Fibroblast of skin of right quadriceps (primary cell): ENCODE measurements at places on chromosomes 5 and 9.

DNA sequence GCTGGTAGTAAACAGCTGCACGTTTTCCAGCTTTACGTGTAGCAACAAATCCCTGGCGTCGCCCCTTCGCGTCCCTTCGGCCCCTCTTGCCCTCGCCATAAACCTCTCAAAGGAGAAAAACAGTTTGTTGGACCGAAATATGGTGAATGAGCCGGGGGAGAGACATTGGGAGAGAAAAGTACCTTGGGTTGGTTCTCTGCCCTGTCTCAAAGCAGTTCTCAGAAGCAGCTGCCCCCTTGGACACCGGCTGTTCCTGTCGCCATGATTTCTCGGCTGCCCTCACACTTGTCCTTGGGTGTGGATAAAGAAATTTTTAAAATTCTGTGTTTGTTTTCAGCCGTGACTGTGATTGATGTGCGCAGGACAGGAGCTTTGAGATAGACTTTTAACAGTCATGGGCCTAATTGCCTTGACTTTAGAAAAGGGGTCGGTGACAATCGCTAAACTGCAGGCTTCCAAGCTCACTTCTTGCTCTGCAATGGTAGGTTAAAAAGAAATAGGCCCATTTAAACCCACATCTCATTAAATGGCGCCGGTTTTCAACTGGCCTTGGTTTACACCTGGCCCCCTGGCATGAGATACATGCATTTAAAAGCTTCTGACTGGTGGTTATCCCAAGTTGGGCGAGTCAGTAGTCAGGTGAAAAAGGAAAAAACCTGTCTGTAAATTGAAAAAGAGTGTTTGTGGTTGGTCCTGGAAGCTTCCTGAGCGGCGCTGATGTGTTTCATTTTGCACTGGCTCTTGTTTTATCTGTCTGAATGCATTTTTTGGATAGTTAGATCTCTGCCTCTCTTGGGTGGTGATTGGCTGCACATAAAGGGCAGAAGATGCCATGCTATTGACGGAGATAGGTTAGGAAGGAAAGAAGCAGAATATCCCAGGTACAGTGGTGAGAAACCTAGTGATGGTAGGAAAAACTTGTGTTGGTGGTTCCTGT, 983 bp downstream of the RCL1 start:
- DNase-seq, result no peak

DNA sequence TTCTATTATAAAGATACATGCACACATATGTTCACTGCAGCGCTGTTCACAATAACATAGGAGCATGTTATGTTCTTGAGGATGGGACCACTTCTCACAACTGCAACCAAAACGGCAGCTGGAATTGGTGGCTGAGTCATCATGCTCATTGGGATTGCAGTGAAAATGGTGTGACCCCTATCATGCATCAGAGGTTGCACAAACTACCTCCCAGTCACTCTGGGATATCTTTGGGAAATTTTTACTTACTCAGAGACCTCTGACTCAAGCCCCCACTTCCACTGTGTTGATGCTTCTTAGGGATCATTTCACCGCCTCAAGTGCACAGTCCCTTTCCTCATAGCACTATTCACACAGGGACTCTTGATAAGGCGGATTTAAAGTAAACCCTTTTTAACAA, 474.1 kb downstream of the BNC2 start:
- peak; percentile 18 for DNase-seq

DNA sequence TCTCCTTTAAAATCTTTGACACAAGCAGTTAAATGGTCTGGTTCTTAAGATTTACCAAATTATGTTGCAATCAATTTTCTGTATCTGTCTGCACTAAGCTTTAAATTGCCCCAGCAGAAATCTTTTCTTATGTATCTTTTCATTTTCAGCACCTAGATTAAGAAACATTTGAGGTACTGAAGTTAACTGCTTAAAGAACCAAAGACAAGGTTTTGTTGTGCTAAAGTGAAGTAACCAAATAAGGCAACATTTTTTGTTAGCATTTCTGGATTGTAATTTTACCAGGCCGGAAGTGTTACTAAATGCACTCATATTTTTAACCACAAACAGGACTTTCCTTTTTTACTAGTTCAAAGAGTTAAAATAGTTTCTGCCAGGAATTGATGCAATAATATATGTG, 24.1 kb upstream of the MTAP start:
- peak; percentile 88 for DNase-seq

DNA sequence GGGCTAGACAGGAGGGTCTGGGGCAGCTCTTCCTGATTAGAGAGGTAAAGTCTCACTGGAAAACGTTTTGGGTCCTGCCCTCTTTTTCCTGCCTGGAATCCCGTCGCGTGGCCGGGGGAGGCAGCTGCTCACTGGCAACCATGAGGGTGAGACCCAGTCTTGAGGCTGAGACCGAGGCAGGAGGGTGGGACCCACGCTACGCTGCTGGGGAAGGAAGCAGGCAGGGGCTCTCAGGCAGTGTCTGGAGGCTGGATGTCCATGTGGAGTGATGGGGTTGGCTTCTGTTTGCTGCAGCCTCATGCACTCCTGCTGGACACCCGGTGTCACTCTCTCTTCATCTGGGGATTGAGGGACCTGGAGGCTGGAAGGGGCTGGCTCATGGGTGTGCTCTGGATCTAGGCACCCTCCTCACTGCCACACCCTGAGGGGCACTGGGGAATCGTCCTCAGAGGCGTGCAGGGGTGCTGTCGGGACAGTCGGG, 11.3 kb upstream of the SLC2A6 start:
- no peak for DNase-seq

GRCh38 chr5:31823472-31823871, 184.5 kb downstream of the PDZD2 start:
- no peak for DNase-seq

DNA sequence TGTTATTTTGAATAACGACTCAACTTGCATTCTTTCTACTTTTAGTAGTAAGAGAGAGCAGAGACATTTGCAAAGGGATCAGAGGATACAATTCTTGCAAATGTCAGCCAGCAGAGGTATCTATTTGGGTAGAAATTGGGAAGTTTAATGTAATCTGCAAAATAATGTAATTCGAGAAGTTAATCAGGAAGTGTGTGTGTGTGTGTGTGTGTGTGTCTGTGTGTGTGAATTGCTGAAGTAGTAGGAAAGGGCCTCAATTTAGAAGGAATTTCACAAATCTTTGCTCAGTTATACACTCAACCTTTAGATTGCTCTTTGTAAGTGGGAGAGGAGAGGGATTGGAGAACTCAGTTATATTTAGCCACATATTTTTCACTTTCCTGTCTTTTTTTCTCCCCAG, 11.0 kb upstream of the IFNA1 start:
- no peak for DNase-seq

DNA sequence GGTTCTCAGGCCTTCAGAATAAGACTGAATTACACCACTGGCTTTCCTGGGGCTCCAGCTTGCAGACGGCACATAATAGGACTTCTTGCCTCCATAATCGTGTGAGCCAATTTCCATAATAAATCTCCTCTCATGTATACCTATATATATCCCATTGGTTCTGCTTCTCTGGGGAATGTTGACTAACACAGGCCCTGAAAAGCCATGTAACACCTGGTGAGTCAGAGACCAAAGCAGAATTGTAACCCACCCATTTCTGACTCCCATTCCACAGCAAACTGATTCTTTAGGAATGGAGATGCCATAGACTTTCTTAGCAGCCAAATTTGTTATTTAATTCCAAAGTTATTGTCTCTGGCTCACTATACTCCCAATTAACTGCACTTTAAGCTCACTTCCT, 85.4 kb upstream of the AGXT2 start:
- peak; percentile 32 for DNase-seq

GRCh38 chr5:180330810-180331646, 22.1 kb downstream of the GFPT2 start:
- peak; percentile 96 for DNase-seq

- DNase-seq, result no peak
Observed at GRCh38 chr5:119521232-119521631, 68.9 kb downstream of the HSD17B4 start.

- no peak for DNase-seq
Observed at GRCh38 chr5:180683220-180683922, 34.0 kb upstream of the FLT4 start.

- no peak for DNase-seq
Observed at GRCh38 chr5:179348843-179349242, 3.6 kb upstream of the ADAMTS2 start.

DNA sequence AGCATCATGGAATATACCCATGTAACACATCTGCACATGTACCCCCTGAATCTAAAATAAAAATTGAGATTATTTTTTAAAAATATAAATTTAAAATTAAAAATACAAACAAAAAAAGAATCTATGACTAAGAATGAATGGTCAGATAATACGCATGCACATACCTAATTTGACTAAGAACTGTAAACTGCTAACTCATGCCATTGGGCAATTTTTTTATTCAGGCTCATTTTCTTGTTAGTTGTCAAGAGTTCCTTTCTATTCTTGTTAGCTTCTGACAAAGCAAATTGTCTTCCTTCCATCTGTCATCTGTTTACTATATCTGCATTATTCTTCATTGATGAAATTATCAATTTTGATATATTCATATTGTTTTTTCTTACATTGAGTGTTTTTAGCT, 69.5 kb upstream of the HAND1 start:
- DNase-seq, result no peak

DNA sequence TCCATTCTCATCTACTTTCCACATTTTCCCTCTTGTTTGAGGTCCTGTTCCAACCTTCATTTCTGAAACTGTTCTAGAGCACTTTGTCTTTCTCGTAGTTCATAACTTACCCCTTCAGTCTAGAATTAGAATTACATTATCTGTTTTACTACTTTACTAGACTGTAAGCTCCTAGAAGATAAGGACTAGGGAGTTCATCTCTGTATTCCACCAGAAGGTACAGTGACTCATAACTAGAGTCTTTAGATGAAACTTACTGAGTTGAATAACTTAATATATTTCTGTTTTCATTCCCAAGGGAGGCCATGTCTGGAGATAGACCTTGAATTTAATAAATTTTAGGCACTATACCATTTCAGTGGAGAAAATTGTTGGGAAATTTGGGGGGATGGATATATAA, 38.7 kb downstream of the G3BP1 start:
- no peak for DNase-seq
